ENCODE measurements at places on chromosomes 5 and 9. TPM values are rescaled to one million over a fixed set of nuclear protein-coding genes. Genes with fewer than 3 reads are reported as not detected.

FAM240B gene
- not detected for total RNA-seq

ZFYVE16 gene
- 21.9 TPM for total RNA-seq

CFAP157 gene
- total RNA-seq, result 0.15 TPM

CSF1R gene
- not detected for total RNA-seq

FBP2 gene
- not detected for total RNA-seq

SLC1A3 gene
- 18.6 TPM for total RNA-seq

URM1 gene
- 46.6 TPM for total RNA-seq

C6 gene
- total RNA-seq, result not detected

PTCH1 gene
- total RNA-seq, result 9.1 TPM

PDGFRB gene
- 3.9 TPM for total RNA-seq

All from H9 (cell line).